ENCODE measurements at places on chromosomes 4 and X.

DNA sequence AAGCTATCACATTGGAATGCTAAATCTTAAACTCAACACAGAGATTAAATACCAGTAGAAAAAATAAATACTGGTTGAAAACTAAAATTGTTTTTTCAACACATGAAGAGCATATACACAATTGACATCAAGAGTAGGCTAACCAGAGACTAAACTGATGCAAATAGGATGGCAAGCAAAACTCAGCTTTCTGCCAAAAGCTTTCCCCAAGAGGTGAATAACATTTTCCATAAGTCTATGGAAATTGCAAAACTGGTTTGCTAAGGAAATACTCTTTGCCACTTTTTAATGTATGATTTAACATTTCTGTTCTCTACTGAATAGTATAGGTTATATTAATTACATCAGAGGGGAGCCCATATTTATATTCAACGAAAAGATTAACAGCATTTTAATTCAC, 23.8 kb downstream of the IQCM start:
- no peak overlapping the region for H3K4me3 ChIP-seq
- H3K36me3 ChIP-seq: no peaks in the 10 kb centered on the region
- no peaks in the 10 kb centered on the region for H3K4me1 ChIP-seq

GRCh38 chrX:97400492-97400891, 516.8 kb downstream of the RPA4 start:
- no peak for DNase-seq
- H3K4me3 ChIP-seq: no peak overlapping the region
- no peak overlapping the region for H3K27ac ChIP-seq
- H3K27me3 ChIP-seq: no peaks in the 10 kb centered on the region
- H3K4me1 ChIP-seq: peaks cover 2% of the 10 kb centered on the region

GRCh38 chr4:149605601-149606378, 209.9 kb downstream of the IQCM start:
- no peak overlapping the region for H3K27ac ChIP-seq
- no peaks in the 10 kb centered on the region for H3K27me3 ChIP-seq
- H3K36me3 ChIP-seq: no peaks in the 10 kb centered on the region
- H3K4me3 ChIP-seq: no peak overlapping the region

DNA sequence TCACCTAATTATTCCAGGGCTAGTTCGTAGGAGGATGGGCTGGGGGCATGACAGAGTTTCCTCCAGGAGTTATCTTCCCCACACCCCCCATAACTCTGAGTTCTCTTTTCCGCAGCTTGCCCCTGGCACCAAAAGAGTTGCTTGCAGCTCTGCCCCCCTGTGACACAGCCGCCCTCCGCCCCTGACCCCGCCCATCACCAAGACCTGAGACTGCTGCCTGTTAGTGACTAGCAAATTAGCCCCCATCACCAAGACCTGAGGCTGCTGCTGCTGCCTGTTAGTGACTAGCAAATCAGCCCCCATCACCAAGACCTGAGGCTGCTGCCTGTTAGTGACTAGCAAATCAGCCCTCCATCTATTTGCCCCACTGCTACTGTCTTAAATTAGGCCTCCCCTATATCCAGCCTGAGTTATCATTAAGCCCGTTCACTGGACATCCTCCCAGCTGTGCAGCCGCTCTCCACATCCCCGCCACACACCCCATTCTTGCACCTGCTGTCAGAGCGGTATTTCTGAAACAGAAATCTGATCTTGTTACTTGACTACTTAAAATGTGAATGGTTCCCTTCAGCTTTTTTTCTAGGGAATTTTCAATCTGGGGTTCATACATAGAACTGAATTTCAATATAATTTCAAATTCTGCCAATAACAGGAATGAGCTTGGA, 1.5 kb upstream of the PAPSS1 start:
- H3K36me3 ChIP-seq: peaks cover 6% of the 10 kb centered on the region
- H3K27ac ChIP-seq: peak overlapping the region; percentile 96
- no peaks in the 10 kb centered on the region for H3K27me3 ChIP-seq
- peak overlapping the region; percentile 97 for H3K4me3 ChIP-seq

DNA sequence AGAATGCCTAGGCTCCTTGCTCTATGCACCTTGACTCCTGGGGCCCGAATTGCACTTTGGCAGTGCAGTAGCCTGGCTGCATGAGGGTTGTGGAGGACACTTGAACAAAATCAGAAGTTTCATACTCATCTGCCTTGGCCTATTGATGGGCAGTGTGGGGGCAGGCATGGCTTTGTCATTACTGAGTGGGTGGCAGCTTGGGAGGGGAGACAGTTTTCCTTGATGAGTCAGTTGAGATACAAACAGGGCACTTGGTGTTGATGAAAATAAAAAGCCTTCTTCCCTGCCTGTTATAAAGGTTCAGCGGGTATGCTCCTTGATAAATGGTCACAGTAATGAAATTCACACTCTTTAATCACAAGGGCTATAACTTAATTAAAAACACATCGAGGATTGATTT, 126.8 kb upstream of the MAMLD1 start:
- no peaks in the 10 kb centered on the region for H3K27me3 ChIP-seq
- no peak overlapping the region for H3K4me3 ChIP-seq
- DNase-seq: no peak
- no peaks in the 10 kb centered on the region for H3K4me1 ChIP-seq
- no peak overlapping the region for H3K27ac ChIP-seq
- H3K36me3 ChIP-seq: no peaks in the 10 kb centered on the region

DNA sequence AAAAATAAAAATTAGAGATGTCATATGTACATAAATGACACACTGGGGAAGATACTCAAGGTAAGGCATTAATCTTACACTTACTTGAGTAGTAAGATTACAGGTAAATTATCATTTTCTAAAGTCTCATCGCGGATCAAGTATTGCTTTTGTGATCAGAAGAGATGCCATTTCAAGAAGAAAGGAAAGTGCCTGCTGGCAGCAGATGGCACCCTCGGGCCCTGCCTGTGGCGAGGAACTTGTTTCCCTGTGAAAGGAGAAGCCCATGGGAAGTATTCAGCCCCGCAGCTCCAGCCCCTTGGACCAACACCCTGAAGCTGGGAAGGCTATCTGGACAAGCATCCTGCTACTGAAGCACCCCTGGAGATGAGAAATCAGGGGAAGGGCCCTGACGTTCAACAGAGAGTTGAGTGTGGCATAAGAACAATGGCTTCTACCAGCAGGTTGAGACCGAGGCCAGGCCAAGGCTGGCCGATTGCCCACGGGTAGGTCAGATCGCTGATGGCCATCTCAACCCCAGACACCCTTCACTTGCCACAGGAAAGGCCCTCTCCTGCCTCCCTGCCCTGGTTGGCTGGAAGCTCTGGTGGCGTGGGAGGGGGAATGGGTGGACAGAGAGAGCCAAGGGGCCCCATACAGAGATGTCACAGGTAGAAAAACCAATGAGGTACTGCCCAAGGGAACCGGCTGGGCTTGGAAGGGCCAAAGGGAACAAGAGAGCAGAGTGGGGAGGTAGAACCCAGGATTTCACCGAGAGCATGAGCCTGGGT, 18.8 kb upstream of the MXD4 start:
- DNase-seq: no peak
- H3K27ac ChIP-seq: peak overlapping the region; percentile 97
- H3K4me3 ChIP-seq: no peak overlapping the region
- H3K4me1 ChIP-seq: peaks cover 35% of the 10 kb centered on the region
- H3K27me3 ChIP-seq: no peaks in the 10 kb centered on the region
- H3K36me3 ChIP-seq: no peaks in the 10 kb centered on the region

DNA sequence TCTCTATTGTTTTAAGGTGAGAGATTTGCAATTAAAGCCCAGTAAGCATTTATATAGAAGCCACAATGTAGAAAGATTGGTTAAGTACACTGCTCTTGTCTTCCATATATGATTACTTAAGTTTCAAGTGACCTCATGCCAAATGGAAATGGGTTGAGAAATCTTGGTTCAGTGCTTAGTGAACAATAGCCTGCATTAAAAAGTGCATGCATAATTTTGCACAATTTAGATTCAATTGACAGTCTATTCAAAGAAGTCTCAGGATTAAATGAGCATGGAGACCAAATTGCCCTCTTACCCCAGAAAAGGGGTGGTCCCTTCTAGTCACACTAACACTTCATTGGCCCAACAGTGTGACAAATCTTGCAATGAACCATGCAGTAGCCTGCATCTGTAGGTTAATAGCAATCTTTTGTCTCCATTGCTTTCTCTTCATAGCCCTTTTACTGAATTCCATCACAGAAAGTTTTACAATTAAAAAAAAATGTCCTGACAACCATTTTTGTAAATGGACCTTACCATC, 93.6 kb downstream of the HHIP start:
- no peak overlapping the region for H3K27ac ChIP-seq
- H3K27me3 ChIP-seq: no peaks in the 10 kb centered on the region
- H3K4me1 ChIP-seq: no peaks in the 10 kb centered on the region
- H3K4me3 ChIP-seq: no peak overlapping the region

DNA sequence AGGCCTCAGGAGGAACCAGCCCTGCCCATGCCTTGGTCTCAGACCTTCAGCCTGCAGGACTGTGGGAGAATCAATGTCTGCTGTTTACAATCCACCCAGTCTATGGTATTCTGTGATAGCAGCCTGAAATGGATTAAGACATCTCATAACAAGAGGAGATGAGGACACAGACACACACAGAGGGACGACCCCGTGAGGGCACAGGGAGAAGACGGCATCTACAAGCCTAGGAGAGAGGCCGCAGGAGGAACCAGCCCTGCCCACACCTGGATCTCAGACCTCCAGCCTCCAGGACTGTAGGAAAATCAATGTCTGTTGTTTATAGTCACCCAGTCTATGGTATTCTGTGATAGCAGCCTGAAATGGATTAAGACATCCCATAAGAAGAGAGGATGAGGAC, 3.3 kb downstream of the SLC25A6 start:
- no peak overlapping the region for H3K27ac ChIP-seq
- H3K36me3 ChIP-seq: peaks cover 75% of the 10 kb centered on the region

GRCh38 chr4:165060938-165061337, 7.3 kb downstream of the TRIM75 start:
- H3K4me3 ChIP-seq: no peak overlapping the region
- no peak for DNase-seq
- H3K27ac ChIP-seq: no peak overlapping the region
- no peaks in the 10 kb centered on the region for H3K27me3 ChIP-seq
- H3K4me1 ChIP-seq: no peaks in the 10 kb centered on the region

GRCh38 chr4:6937754-6938153, 28.1 kb downstream of the TBC1D14 start:
- H3K27ac ChIP-seq: no peak overlapping the region
- no peak for DNase-seq
- H3K27me3 ChIP-seq: no peaks in the 10 kb centered on the region
- H3K36me3 ChIP-seq: peaks cover 14% of the 10 kb centered on the region
- no peak overlapping the region for H3K4me3 ChIP-seq

- H3K36me3 ChIP-seq: peaks cover 4% of the 10 kb centered on the region
- no peak overlapping the region for H3K27ac ChIP-seq
- H3K4me1 ChIP-seq: peaks cover 6% of the 10 kb centered on the region
- H3K4me3 ChIP-seq: no peak overlapping the region
- no peak for DNase-seq
Measured at GRCh38 chr4:11028334-11028733, 343.8 kb upstream of the CLNK start.

- H3K4me1 ChIP-seq: no peaks in the 10 kb centered on the region
- H3K4me3 ChIP-seq: no peak overlapping the region
- no peaks in the 10 kb centered on the region for H3K27me3 ChIP-seq
- no peak overlapping the region for H3K27ac ChIP-seq
- no peaks in the 10 kb centered on the region for H3K36me3 ChIP-seq
Measured at GRCh38 chr4:156473151-156473550, 498.4 kb downstream of the PDGFC start.

DNA sequence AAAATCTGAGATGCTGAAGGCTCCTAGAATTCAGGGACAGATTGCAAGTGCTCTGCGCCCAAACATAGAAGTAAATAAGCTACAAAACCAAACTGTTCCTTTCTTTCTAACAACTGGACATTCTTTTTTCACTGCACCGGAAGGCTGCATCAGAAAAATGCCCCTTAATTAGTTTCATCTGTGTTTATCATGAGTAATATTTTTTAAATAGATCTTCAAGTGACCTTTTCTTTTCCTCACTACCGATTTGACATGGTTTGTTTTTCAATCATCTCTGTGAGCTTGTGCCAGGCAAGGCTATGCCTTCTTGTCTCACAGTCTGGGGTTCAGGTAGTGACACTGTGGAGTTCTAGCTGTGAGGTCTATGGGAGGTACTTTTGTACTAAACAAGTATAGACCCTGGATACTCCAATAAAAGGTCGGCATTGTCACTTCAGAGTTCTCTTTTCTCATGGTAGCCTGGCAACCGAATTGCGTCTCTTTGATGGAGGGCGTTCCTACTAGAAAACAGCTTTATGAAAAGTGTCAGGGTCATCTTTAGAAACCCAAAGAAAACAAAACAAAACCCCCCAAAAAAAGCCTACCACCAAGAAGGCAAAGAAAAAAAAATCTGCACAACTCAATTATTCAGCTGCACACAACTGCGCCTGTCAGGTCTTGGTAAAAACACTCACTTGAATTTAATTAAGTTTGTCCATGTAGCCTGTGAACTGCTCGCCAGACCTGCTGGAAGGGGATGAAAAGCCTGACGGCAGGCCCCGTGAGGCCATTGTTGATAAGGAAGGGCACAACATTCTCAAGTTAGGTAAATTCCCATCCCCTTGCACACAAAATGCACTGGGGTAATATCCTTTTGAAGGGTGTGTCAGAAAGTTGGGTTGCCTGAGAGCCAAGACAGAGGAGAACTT, 22.8 kb upstream of the ADAMTS3 start:
- DNase-seq: no peak
- H3K36me3 ChIP-seq: no peaks in the 10 kb centered on the region
- no peak overlapping the region for H3K27ac ChIP-seq
- H3K4me3 ChIP-seq: no peak overlapping the region

- no peaks in the 10 kb centered on the region for H3K4me1 ChIP-seq
- no peaks in the 10 kb centered on the region for H3K36me3 ChIP-seq
- DNase-seq: no peak
Measured at GRCh38 chr4:144831971-144832370, 186.0 kb downstream of the HHIP start.

GRCh38 chr4:153790962-153791551, 2.2 kb upstream of the SFRP2 start:
- peak overlapping the region; percentile 81 for H3K4me3 ChIP-seq
- no peaks in the 10 kb centered on the region for H3K36me3 ChIP-seq
- no peak overlapping the region for H3K27ac ChIP-seq

GRCh38 chr4:38497121-38497520, 166.9 kb upstream of the KLF3 start:
- no peak overlapping the region for H3K4me3 ChIP-seq
- no peak for DNase-seq
- H3K36me3 ChIP-seq: no peaks in the 10 kb centered on the region
- peaks cover 15% of the 10 kb centered on the region for H3K27me3 ChIP-seq
- H3K27ac ChIP-seq: no peak overlapping the region
- no peaks in the 10 kb centered on the region for H3K4me1 ChIP-seq

GRCh38 chrX:31297881-31298280, 226.0 kb upstream of the FTHL17 start:
- H3K27me3 ChIP-seq: peaks cover 2% of the 10 kb centered on the region
- H3K4me3 ChIP-seq: no peak overlapping the region
- H3K4me1 ChIP-seq: no peaks in the 10 kb centered on the region
- no peaks in the 10 kb centered on the region for H3K36me3 ChIP-seq
- no peak for DNase-seq

GRCh38 chrX:53630261-53630660, 56.3 kb downstream of the HUWE1 start:
- H3K27ac ChIP-seq: no peak overlapping the region
- no peak for DNase-seq
- no peaks in the 10 kb centered on the region for H3K27me3 ChIP-seq
- H3K4me3 ChIP-seq: no peak overlapping the region
- H3K36me3 ChIP-seq: peaks cover 83% of the 10 kb centered on the region

Measured in activated B cell treated with CpG ODN at 0.5 μM for 24 hours (primary cell).